Erythroblast (primary cell): ENCODE measurements at places on chromosomes 11 and 22.

GRCh38 chr11:45252134-45252856, 33.8 kb downstream of the SYT13 start:
- DNase-seq: peak; percentile 60

DNA sequence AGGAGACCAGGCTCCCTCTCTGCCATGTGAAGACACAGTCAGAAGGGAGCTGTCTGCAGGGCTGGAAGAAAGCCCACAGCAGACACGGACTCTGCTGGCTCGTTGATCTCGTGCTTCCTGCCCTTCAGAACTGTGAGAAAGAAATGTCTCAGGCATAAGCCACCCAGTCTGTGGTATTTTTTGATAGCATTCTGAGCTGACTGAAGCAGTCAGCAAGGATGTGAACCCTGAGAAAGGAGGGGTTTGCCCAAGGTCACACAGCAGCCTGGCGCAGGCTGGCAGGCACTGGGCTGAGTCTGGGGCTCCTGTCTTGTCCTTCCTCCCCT, 255.1 kb upstream of the B3GAT1 start:
- no peak for DNase-seq

DNA sequence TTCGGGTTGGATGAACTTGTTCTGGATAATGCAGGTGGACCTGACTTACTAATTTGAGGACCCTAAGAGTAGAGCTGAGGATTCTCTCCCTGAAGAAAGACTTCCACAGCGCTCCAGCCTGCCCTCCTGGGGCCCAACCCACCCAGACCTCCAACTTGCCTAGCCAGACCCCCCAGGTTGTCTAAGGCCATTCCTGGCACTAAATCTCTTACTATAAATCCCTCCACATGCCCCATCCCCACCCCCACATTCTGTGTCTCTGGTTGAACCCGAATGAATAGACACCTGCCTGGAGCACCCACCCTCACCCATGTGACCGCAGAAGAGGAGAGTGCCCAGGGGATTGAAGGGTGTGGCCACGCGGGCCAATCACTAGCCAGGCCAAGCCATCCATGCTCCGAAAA, 1480.0 kb downstream of the TBC1D22A start:
- DNase-seq: no peak

DNA sequence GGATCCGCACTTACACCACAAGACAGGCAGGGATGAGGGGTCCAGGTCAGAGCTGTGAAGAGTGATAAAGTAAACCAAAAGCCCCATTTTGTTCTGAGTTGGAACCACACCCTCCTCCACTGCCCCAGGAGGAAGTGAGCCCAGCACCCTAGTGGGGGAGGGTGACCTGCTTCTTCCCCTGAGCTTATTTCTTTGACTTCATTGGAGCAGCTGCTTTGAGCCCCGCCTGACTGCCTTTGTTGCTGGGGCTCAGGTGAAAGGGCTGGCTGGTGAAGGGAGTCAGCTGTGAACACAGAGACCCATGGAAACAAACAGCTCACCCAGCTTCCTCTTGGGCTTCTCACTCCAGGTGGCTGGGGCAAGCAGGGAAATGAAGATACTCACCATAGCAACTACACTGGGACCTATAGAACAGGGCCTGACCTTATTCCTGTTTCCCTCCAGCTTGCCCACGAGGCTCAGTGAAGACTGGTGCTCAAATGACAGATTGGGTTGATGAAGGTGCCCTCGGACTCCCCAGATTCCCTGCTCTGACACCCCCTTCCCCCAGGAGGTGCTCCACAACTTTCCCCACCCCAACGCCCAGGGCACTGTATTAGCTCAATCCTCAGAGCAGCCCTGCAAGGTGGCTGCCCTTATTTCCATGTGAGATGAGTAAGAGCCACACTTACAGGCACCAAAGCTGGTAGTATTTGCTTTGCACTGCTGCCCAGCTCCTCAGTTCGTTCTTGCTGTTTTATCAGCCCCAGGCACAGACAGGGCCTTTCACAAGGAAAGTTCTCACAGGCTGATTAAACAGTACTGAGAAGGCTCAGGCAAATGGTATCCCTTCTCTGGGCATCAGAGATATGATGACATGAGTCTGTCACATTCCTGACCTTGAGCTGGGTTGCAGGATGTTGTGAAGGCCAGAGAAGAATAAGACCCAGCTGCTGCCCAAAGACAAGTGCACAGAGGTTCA, 2.4 kb downstream of the UCP2 start:
- DNase-seq: peak; percentile 95

DNA sequence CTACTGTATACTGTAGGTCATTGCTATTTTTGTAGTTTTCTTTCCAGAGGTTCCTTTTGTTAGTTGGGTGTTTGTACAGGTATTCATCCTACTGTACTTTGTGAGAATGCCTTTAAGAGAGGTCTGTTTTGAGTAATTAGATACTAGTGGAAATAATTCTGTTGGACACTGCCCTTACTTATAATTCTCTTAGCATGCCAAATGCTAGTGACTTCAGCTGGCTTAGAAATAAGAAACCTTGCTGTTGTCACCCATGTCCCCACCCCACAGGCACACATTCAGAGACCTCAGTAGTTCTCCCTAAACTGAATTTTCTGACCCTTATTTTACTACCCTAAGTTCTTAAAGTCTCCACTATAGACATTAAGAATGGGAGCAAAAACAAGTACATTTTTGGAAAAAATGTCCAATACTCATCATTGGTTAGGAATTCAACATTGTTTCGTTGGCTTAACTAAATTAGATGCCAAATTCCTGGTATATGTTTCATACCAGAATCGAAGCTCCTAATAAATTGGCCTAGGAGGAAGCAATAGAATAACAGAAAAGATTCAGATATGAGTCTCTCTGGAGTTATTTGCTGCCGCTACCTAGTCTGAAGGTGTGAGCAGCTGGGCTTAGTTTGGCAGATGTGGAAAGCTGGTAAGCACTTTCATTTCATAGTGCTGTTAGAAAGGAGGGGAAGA, 28.4 kb downstream of the ZNF143 start:
- no peak for DNase-seq

DNA sequence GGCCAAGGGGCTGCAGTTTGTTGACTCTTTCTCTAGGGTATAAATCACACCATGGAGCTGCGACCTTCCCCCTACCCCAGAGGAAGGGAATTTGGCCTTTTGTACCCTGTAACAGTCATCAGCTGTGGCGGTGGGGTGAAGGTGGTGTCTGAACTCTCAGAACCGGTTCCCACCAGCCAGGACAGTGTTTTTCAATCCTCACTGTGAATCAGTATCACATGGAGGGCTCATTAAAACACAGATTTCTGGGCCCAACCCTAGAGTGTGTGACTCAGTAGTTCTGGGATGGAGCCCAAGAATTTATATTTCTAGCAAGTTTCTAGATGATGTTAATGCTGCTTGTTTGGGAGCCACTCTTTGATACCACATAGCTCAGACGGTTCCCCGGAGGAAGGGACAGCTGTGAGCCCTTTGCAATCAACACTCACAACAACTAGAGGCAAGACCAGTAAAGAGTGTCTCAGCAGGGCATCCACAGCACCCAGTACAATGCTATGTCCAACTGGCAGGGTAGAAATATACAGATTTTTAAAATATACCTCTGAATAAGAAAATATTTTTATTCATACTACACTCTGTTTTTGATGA, 43.9 kb upstream of the FAT3 start:
- no peak for DNase-seq

DNA sequence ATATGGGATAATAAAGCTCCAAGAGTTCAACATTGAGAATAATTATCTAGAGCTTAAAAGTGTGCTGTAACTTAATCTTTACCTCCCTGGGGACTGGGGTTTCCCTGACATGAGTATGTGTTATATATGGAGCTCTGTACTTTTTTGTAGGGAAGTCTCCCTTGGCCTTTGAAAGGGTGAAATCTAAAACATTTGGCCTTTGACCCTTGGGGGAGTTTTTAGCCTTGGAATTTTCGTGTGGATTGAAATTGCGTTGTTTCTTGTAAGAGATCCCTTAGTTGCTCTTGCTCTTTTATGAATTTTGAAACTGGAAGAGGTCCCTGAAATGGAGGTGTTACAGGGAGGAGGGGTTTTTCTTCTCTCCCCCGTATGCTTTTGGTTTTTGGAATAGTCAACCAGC, 450.0 kb downstream of the NELL1 start:
- DNase-seq: no peak

GRCh38 chr11:111185266-111185665, 60.3 kb upstream of the POU2AF2 start:
- no peak for DNase-seq

- no peak for DNase-seq
These were observed 16.2 kb downstream of the CBX7 start for GRCh38 chr22:39136317-39136716.
